ENCODE measurements at places on chromosomes 4 and X. TPM values are rescaled to one million over a fixed set of nuclear protein-coding genes. Genes with fewer than 3 reads are reported as not detected.

- no peak for DNase-seq
Observed at GRCh38 chr4:47788126-47788525, 49.7 kb downstream of the CORIN start.

GRCh38 chr4:107046261-107046660 lies 10.1 kb upstream of the DKK2 start:
- DNase-seq, result no peak

NXF2 gene
- not detected for total RNA-seq

AADAT gene
- 7.7 TPM for total RNA-seq

- no peak for DNase-seq
Observed at GRCh38 chr4:13782231-13782630, 154.7 kb upstream of the BOD1L1 start.

DNA sequence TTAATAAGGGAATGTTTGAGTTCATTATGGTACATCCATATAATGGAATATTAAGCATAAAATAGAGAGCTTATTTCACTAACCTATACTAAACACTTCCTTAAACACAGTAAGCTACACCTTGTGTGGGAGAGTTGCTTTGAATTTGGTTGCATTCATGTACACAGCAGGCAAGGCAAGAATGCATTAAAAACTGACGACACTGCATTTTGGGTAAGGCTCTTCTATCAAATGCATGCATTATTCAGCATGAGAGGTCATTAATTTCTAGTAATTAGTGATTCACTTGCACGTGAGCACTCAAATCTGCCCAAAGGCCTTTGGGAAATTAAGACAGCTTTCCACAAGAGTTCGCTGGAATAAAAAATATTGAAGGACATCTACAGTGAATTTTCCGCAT lies 8.8 kb upstream of the C1GALT1C1 start:
- no peak for DNase-seq

DNA sequence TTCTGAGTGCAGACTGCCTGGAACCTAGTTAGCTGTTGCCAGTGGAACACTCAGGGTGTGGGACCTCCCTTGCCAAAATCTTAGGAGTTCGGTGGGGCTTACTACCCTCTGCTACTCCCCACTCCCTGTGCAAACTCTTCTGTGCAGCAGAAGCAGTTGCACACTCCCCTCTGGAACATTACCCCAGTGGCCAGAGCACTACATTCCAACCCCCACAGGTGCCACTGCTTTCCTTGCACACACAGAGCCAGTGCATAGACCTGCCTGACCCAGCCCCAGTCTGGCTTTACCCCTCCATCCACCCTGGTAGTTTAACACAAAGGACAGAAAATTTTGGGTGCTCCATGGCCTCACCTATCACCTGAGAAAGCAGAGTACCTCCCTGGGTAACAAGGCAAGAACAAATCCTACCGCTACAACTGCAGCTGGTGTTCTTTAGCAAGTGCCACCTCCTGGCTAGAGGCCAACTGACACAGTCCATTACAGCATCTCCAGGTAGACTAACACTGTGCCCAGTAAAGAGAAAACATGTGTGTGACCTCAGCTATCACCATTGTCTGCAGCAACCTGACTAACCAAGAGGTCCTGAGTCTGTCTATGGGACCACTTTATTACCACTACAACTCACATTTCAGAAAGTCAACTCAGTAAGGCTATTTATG lies 11.5 kb upstream of the RASSF6 start:
- no peak for DNase-seq

- no peak for DNase-seq
Observed at GRCh38 chr4:6270636-6271121, 1.0 kb downstream of the WFS1 start.

- DNase-seq, result no peak
Observed at GRCh38 chrX:40552768-40553167, 28.0 kb upstream of the ATP6AP2 start.

- no peak for DNase-seq
Observed at GRCh38 chr4:35548921-35549320, 695.4 kb downstream of the ARAP2 start.

PAQR3 gene
- total RNA-seq, result 35.2 TPM

DNA sequence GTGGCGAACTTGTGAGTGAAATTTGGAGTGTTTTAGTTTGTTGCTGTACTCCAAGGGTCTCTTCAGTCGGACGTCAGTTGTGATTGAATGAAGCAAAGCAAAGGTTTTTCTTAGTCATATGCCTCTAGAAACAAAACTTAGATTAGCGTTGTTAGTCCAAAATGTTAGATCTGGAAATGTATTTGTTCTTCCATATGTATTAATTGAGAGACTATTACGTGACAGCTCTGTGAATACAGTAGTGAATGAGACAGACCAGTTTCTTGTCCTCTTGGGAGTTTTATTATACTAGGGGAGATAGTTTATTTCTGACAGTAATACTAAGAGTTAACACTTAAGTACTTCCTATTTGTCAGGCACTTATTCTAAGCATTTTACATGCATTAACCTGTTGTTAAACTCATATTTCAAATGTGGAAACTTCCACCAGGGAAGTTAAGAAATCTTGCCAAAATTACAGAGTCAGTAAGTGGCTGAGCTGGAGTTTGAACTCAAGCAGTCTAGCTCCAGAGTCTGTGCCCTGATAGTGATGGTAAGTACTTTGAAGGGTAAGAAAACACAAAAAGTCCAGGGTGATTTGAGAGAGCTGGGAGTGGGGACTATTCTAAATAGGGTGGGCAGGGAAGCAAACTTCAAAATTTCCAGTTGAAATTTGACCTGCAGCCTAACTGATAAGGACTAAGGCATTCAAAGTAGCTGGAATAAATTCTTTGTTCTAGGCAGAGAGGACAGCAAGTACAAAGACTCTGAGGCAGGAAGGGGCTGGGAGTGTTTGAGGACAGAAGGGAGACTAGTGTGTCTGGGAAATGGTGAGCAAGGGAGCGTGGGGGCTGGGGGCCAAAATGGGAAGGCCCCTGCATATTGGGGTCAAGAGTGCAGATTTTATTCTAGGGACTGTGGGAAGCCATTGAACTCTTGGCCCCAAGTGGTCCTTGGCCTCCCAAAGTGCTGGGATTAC lies 17.0 kb downstream of the ADD1 start:
- DNase-seq, result no peak

NIPAL1 gene
- 5.2 TPM for total RNA-seq

GRCh38 chr4:79689740-79690139 lies 281.7 kb upstream of the GK2 start:
- no peak for DNase-seq

GRCh38 chrX:108735679-108736508 lies 469 bp downstream of the IRS4 start:
- DNase-seq, result no peak

DNA sequence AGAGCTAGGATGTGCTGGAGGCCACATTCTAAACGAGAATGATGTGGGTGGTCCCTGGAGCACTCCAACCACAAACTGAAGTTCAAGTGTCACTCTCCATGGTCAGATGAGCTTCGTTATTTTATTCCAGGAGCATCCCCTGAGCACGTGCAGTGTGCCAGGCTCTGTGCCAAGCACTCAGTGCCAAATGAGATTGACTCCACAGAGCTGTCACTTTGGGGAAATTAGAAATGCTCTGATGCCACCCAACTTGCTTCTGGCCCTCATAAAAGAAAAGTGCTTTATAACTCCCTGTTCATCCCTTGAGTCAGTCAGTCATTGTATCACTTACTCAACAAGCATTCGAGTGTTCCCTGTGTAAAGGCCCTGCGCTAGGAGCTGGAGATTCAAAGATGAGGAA lies 91.2 kb downstream of the RTL5 start:
- no peak for DNase-seq

DNA sequence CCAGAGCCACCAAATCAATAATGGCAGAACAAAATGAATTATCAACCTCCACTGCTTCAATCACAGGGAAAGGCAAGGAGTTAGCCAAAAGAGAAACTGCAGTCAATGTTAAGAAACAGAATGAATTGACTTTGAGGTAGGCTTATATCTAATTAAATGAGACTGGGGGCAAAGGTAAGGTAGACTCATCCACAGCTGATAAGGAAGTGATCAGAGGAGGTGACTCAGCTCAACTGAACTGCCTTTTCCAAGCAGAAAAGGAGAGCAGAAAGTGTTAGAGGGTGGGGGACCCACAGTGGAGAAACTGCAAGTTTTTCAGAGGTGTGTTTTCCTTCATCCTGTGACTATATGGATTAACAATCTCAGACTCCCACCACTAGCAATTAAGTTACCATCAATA lies 345.8 kb upstream of the PPARGC1A start:
- DNase-seq, result no peak

GRCh38 chrX:87727620-87728019 lies 210.0 kb downstream of the KLHL4 start:
- DNase-seq, result no peak

DNA sequence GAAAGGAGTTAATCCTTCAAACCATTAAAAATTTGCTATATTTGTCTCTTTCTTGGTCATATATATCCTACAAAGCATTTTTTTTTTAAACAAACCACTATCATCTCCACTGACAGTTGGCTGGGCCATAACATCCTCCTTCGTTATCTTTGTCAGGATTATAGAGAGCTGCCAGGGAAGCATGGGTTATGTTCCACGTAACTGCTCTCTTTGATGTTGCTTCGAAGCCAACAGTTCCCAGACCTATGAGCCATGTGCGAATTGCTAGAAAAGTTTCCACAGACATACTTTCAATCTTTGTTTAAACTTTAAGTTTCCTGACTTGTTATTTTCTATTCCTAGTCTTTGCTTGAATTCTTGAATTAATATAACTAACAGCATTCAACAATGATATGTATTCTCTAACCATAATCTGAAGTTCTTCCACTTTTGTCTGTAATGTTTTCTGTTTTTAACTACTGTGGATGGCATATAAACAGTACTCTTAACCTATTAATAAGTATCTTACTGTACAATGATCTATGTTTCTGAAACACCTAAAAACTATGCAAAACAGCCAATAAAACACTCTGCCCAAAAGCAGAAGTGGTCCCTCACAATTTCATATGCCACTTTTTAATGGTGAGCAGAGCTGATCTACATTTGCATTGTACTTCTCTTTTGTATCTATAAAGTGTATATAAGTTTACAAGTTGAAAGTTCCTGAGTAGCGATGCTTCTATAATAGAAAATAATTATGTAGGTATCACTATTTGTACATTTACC lies 37.9 kb downstream of the EREG start:
- no peak for DNase-seq

DNA sequence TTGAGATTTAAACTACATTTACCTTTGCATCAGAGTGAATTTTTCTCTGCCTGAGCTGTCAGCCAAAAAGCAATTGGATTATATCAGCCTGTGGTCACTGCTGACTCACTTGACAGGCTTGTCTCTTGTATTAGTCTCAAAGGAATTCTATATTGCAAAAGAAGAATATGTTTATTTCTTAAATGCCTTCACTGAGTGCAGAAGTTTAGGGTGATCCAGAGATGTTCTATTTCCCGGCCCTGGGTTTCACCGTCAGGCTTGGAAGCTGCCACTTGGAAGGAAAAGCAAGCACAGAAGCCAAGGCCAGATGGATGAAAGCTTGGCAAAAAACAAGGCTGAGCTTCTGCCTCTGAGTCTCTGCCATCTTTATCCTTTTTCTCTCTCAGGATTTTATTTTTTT lies 80.9 kb downstream of the FAM114A1 start:
- no peak for DNase-seq

DNA sequence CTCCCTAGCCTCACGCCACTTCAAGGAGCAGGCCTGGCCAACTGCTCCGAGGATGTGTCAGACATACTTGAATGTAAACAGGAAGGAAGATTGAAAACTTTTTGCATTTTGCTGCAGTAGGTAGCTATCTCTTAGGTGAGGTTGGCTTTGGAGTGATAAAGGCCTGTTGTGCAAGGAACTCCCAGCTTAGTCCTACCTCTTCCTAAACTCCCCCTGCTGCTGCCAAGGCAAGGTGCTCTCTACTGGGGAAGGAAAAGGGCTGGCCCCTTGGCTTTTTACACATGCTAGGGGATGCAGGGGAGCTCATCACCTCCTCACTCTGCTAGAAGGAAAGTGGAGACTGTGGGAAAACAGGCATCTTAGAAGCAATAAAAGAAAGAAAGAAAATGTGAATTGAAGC lies 10.7 kb upstream of the BRS3 start:
- no peak for DNase-seq

AMTN gene
- not detected for total RNA-seq

DNA sequence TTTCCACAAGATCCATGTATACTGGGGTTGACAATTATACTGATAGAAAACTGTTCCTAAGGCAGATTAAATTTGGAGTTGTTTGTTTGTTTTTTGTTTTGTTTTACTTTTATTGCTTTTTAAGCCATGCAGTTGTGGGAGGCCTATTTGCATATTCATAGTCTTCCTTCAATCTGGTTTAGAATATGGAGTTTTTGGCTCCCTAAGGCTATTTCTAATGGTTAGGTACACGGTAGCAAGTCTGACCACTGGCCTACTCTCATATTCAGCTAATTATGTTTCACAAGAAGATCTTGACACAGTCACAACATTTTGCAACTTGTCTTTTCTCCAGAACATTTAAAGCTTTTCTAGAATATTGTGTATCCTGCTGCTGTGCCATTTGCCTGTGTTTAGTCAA lies 725.5 kb downstream of the PCDH18 start:
- DNase-seq, result no peak

DNA sequence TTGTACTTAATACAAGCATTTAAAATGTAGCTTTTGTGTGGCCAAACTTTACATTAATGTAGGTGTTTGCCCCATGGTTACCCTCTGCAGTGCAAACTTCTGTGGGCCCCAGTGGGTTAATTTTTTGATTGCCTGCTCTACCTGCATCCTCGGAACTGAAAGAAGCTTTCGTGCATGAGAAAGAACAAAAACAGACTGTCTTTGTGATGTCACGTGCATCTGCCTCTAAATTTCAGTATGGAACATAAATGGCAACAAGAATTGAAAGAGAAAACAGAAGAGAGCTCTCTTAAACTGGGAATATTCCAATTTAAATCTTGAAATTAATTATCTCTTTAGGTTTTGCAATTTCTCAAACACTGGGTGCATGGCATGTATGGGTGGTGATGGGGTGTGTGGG lies 182.4 kb upstream of the LCORL start:
- no peak for DNase-seq

GRCh38 chrX:72568406-72569092 lies 4.1 kb downstream of the HDAC8 start:
- DNase-seq, result no peak

GRCh38 chr4:1508161-1509160 lies 102.2 kb upstream of the NKX1-1 start:
- no peak for DNase-seq

GRCh38 chrX:131317326-131317725 lies 28.2 kb upstream of the IGSF1 start:
- no peak for DNase-seq

FNIP2 gene
- total RNA-seq, result 13.0 TPM

- DNase-seq, result no peak
Observed at GRCh38 chr4:85883180-85883579, 408.2 kb downstream of the ARHGAP24 start.

Measured in H1 (cell line).